ENCODE measurements at places on chromosomes 5 and 9. TPM values are rescaled to one million over a fixed set of nuclear protein-coding genes. Genes with fewer than 3 reads are reported as not detected.
A peak's percentile ranks its signal among the peaks of the same experiment; 100 is the strongest.

- H3K27me3 ChIP-seq, result no peaks in the 10 kb centered on the region
- peaks cover 28% of the 10 kb centered on the region for H3K4me1 ChIP-seq
- no peak overlapping the region for H3K4me3 ChIP-seq
- H3K27ac ChIP-seq, result no peak overlapping the region
Observed at GRCh38 chr5:112546946-112547592, 128.0 kb upstream of the EPB41L4A start.

- no peaks in the 10 kb centered on the region for H3K36me3 ChIP-seq
- H3K27ac ChIP-seq, result no peak overlapping the region
- no peak for DNase-seq
- no peak overlapping the region for H3K4me3 ChIP-seq
- H3K27me3 ChIP-seq, result peaks cover 26% of the 10 kb centered on the region
Observed at GRCh38 chr9:37669232-37669631, 18.5 kb downstream of the FRMPD1 start.

GRCh38 chr9:20726144-20726543, 42.1 kb downstream of the FOCAD start:
- H3K4me3 ChIP-seq, result no peak overlapping the region
- no peaks in the 10 kb centered on the region for H3K27me3 ChIP-seq
- H3K36me3 ChIP-seq, result peaks cover 6% of the 10 kb centered on the region
- H3K27ac ChIP-seq, result no peak overlapping the region
- peaks cover 18% of the 10 kb centered on the region for H3K4me1 ChIP-seq

- peaks cover 56% of the 10 kb centered on the region for H3K4me1 ChIP-seq
- no peak overlapping the region for H3K4me3 ChIP-seq
- H3K27me3 ChIP-seq, result no peaks in the 10 kb centered on the region
- DNase-seq, result no peak
- peaks cover 77% of the 10 kb centered on the region for H3K36me3 ChIP-seq
- H3K27ac ChIP-seq, result no peak overlapping the region
Observed at GRCh38 chr5:157468293-157468965, 8.4 kb downstream of the NIPAL4 start.

- no peak for DNase-seq
- H3K4me3 ChIP-seq, result no peak overlapping the region
- H3K4me1 ChIP-seq, result no peaks in the 10 kb centered on the region
- no peaks in the 10 kb centered on the region for H3K36me3 ChIP-seq
Observed at GRCh38 chr9:87640385-87640795, 85.5 kb upstream of the CTSL start.

GRCh38 chr5:1788200-1788599, 11.4 kb downstream of the MRPL36 start:
- no peak overlapping the region for H3K27ac ChIP-seq
- peaks cover 11% of the 10 kb centered on the region for H3K27me3 ChIP-seq
- H3K36me3 ChIP-seq, result no peaks in the 10 kb centered on the region
- H3K4me1 ChIP-seq, result peaks cover 20% of the 10 kb centered on the region

DNA sequence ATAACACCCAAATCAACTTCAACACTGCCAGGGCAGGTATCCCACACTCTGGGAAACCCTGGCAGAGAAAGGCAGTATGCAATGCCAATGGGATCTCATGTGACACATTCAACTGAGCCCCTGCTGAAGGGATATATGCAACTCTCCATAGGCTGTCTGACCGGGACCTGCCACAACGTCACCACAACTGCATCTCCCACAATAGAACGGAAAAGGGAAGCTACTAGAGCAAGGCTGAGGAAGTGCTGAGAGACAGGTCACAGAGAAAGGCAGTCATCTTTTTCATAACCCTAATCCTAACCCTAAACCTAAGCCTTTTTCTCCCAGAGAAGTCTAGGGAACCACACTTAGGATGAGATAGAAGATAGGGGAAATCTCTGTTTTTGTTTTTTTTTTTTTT, 345.9 kb upstream of the CD180 start:
- peaks cover 22% of the 10 kb centered on the region for H3K4me1 ChIP-seq
- no peaks in the 10 kb centered on the region for H3K27me3 ChIP-seq
- no peak overlapping the region for H3K27ac ChIP-seq
- DNase-seq, result no peak
- H3K4me3 ChIP-seq, result no peak overlapping the region
- no peaks in the 10 kb centered on the region for H3K36me3 ChIP-seq

GRCh38 chr5:137649228-137649935, 86.5 kb downstream of the KLHL3 start:
- H3K27me3 ChIP-seq, result no peaks in the 10 kb centered on the region
- DNase-seq, result no peak
- H3K4me1 ChIP-seq, result no peaks in the 10 kb centered on the region
- H3K27ac ChIP-seq, result no peak overlapping the region

- no peak overlapping the region for H3K27ac ChIP-seq
- no peaks in the 10 kb centered on the region for H3K36me3 ChIP-seq
- no peak for DNase-seq
Observed at GRCh38 chr5:130708754-130709153, 456.3 kb downstream of the HINT1 start.

- H3K27ac ChIP-seq, result no peak overlapping the region
- no peaks in the 10 kb centered on the region for H3K4me1 ChIP-seq
- no peak overlapping the region for H3K4me3 ChIP-seq
- H3K36me3 ChIP-seq, result no peaks in the 10 kb centered on the region
Observed at GRCh38 chr5:166349046-166349445, 1942.4 kb upstream of the WWC1 start.

GRCh38 chr5:132385326-132386105, 16.0 kb downstream of the SLC22A5 start:
- peaks cover 21% of the 10 kb centered on the region for H3K4me1 ChIP-seq
- no peak overlapping the region for H3K27ac ChIP-seq
- H3K36me3 ChIP-seq, result peaks cover 2% of the 10 kb centered on the region
- no peaks in the 10 kb centered on the region for H3K27me3 ChIP-seq
- H3K4me3 ChIP-seq, result no peak overlapping the region
- DNase-seq, result peak; percentile 30

- H3K27me3 ChIP-seq, result peaks cover 15% of the 10 kb centered on the region
- no peaks in the 10 kb centered on the region for H3K4me1 ChIP-seq
- no peak overlapping the region for H3K4me3 ChIP-seq
- no peak for DNase-seq
Observed at GRCh38 chr9:72247549-72247948, 98.3 kb downstream of the GDA start.

- H3K27ac ChIP-seq, result no peak overlapping the region
- H3K4me1 ChIP-seq, result peaks cover 22% of the 10 kb centered on the region
- no peaks in the 10 kb centered on the region for H3K36me3 ChIP-seq
- H3K27me3 ChIP-seq, result peaks cover 33% of the 10 kb centered on the region
- H3K4me3 ChIP-seq, result no peak overlapping the region
Observed at GRCh38 chr9:111601237-111602018, 2.0 kb upstream of the PTGR1 start.

DNA sequence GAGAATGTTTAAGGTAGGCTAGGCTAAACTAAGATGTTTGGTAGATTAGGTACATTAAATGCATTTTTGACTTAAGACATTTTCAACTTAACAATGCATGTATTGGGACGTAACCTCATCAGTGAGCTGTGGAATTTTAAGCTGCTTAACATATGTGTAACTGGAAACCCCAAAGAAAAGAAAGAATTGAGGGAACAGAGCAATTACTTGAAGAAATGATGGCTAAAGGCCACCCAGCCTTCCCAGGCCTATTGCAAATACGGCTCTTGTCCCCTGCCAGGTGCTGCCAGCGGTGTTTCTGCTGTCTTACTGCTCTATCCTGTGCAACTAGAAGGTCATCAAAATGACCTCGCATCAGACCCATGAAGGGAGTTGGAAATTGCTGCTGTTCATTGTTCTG, 52.0 kb downstream of the RICTOR start:
- peaks cover 28% of the 10 kb centered on the region for H3K4me1 ChIP-seq
- no peak overlapping the region for H3K4me3 ChIP-seq
- peaks cover 56% of the 10 kb centered on the region for H3K36me3 ChIP-seq
- DNase-seq, result no peak
- H3K27me3 ChIP-seq, result no peaks in the 10 kb centered on the region
- no peak overlapping the region for H3K27ac ChIP-seq

DNA sequence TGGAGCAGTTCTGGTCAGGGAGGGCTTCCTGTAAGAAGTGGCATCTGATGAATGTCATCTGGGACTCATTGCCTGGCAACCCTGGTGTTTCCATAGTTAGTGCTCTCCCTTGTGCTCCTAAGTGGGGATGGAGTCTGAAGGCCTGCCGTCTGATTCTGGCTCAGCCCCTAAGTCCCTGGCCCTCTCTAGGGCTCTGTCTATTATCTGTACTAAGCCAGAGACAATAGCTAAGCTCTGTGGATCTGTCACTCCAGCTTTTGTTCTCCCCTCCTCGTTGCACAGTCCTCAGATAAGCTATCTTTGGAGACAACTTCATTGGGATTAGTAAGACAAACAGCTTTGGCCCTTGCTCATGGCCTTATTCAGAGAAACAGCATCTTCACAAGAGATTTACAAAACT, 30.6 kb upstream of the TTC1 start:
- H3K27me3 ChIP-seq, result peaks cover 49% of the 10 kb centered on the region
- H3K27ac ChIP-seq, result no peak overlapping the region
- no peak for DNase-seq
- H3K4me1 ChIP-seq, result peaks cover under 1% of the 10 kb centered on the region

GRCh38 chr5:181041043-181041442, 977 bp downstream of the BTNL9 start:
- H3K4me1 ChIP-seq, result peaks cover 8% of the 10 kb centered on the region
- no peak for DNase-seq
- no peak overlapping the region for H3K4me3 ChIP-seq

DNA sequence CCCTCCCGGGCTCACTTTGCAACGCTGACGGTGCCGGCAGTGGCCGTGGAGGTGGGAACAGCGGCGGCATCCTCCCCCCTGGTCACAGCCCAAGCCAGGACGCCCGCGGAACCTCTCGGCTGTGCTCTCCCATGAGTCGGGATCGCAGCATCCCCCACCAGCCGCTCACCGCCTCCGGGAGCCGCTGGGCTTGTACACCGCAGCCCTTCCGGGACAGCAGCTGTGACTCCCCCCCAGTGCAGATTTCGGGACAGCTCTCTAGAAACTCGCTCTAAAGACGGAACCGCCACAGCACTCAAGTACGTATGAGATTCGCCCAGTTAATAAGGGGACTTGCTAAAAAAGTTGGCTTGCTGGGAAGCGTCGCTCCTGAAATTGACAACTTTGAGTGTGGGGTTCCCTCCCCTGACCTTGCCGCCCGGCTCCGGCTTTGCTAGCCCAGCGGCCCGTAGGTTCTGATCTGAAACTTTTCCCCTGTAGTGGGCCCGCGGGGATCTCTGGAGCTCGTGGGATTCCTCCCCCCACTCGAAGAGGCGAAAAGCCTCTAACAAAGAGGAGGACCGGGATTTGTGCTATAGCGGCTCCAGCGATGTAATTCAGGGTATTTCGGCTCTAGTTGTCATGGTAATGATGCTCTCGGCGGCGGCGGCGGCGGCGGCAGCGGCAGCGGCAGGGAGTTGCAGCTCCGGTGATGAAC, 572 bp downstream of the NR4A3 start:
- DNase-seq, result peak; percentile 48
- H3K36me3 ChIP-seq, result peaks cover 41% of the 10 kb centered on the region
- H3K27ac ChIP-seq, result peak overlapping the region; percentile 97
- peaks cover 57% of the 10 kb centered on the region for H3K4me1 ChIP-seq
- H3K4me3 ChIP-seq, result peak overlapping the region; percentile 96

GRCh38 chr9:112809351-112809848, 58.8 kb downstream of the SNX30 start:
- DNase-seq, result no peak
- H3K27me3 ChIP-seq, result peaks cover 10% of the 10 kb centered on the region
- H3K36me3 ChIP-seq, result peaks cover 5% of the 10 kb centered on the region
- H3K4me3 ChIP-seq, result no peak overlapping the region

DNA sequence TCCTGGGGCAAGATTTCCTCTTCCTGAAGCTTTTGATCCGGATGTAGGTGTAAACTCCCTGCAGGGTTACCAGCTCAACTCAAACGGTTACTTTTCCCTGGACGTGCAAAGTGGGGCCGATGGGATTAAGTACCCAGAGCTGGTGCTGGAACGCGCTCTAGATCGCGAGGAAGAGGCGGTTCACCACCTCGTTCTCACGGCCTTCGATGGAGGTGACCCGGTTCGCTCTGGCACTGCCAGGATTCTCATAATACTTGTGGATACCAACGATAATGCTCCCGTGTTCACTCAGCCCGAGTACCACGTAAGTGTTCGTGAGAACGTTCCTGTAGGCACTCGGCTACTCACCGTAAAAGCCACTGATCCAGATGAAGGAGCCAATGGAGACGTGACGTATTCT, 820 bp downstream of the PCDHGA4 start:
- no peaks in the 10 kb centered on the region for H3K4me1 ChIP-seq
- H3K36me3 ChIP-seq, result peaks cover 2% of the 10 kb centered on the region
- DNase-seq, result no peak
- H3K27me3 ChIP-seq, result peaks cover 59% of the 10 kb centered on the region
- H3K27ac ChIP-seq, result no peak overlapping the region

DNA sequence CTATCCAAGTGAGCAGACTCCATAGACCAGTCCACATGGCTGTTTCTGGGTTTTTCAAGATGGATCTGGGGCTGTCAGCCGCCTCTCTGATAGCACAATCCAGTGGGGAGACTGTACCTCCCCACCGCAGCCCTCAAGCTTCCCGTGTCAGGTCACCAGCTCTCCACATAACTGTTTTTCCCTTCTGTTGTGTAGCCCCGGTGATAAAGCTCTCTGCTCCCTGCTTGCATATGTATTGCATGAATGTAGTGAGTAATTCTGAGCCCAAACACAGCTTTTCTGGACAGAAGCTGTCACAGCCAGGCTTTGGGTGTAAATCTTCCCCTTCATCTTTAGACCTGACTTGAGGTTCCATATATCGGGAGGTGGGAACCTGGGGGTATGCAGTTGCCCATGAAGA, 23.1 kb upstream of the CFAP157 start:
- no peaks in the 10 kb centered on the region for H3K36me3 ChIP-seq
- peaks cover 12% of the 10 kb centered on the region for H3K27me3 ChIP-seq
- no peak for DNase-seq
- no peak overlapping the region for H3K27ac ChIP-seq
- H3K4me1 ChIP-seq, result no peaks in the 10 kb centered on the region

GRCh38 chr5:180869587-180869986, 8.5 kb upstream of the ZFP62 start:
- H3K27me3 ChIP-seq, result peaks cover 3% of the 10 kb centered on the region
- H3K4me1 ChIP-seq, result peaks cover 16% of the 10 kb centered on the region
- no peak for DNase-seq

The PCDHB14 gene
- total RNA-seq, result 0.11 TPM

The PALM2AKAP2 gene
- total RNA-seq, result not detected

The PRSS3 gene
- total RNA-seq, result not detected

The COL5A1 gene
- not detected for total RNA-seq

The KLF4 gene
- total RNA-seq, result 1.0 TPM

The CTNND2 gene
- not detected for total RNA-seq

The GNA14 gene
- not detected for total RNA-seq

The GRPEL2 gene
- total RNA-seq, result 13.2 TPM

The ZCCHC7 gene
- 70.8 TPM for total RNA-seq

The WDR31 gene
- total RNA-seq, result 1.6 TPM

The MOB3B gene
- total RNA-seq, result 7.3 TPM

The NKD2 gene
- 0.16 TPM for total RNA-seq

Data from activated B cell treated with CpG ODN at 0.5 μM for 24 hours (primary cell).